Fibroblast of lung (primary cell): ENCODE measurements at places on chromosomes 7 and 10. TPM values are rescaled to one million over a fixed set of nuclear protein-coding genes. Genes with fewer than 3 reads are reported as not detected.

Gene OGDHL
- under 0.01 TPM in 2 replicates for total RNA-seq

Gene LRIT1
- total RNA-seq: not detected in 2 replicates

Gene SORCS3
- total RNA-seq: not detected in 2 replicates

Gene PAX4
- not detected in 2 replicates for total RNA-seq

Gene ZKSCAN1
- 39.0 and 50.2 TPM in 2 replicates for total RNA-seq

Gene C10orf53
- total RNA-seq: not detected in 2 replicates

Gene MBL2
- total RNA-seq: not detected in 2 replicates

Gene DLD
- total RNA-seq: 44.2 and 48.6 TPM in 2 replicates

Gene HPSE2
- 0.17 and 0.51 TPM in 2 replicates for total RNA-seq

Gene CFAP69
- 6.2 and 7.1 TPM in 2 replicates for total RNA-seq

Gene RHBDD2
- 10.8 and 16.7 TPM in 2 replicates for total RNA-seq

Gene PDK4
- 2.8 and 3.1 TPM in 2 replicates for total RNA-seq

Gene TMEM236
- under 0.01 and 0.17 TPM in 2 replicates for total RNA-seq

Gene PNLIP
- not detected in 2 replicates for total RNA-seq

Gene CDK1
- total RNA-seq: 4.4 and 13.9 TPM in 2 replicates

Gene TUBB8
- not detected in 2 replicates for total RNA-seq

Gene MGMT
- 21.8 and 29.1 TPM in 2 replicates for total RNA-seq

Gene ZNF239
- total RNA-seq: 6.2 and 7.8 TPM in 2 replicates

Gene TUBGCP2
- 51.6 and 60.8 TPM in 2 replicates for total RNA-seq

Gene MSMB
- total RNA-seq: not detected in 2 replicates

Gene NKX1-2
- not detected in 2 replicates for total RNA-seq

Gene VWC2
- total RNA-seq: not detected in 2 replicates

Gene SLC26A3
- not detected in 2 replicates for total RNA-seq

Gene CYP3A7
- total RNA-seq: 23.9 and 37.8 TPM in 2 replicates
